ENCODE measurements at places on chromosomes 3 and 15. TPM values are rescaled to one million over a fixed set of nuclear protein-coding genes. Genes with fewer than 3 reads are reported as not detected.

DNA sequence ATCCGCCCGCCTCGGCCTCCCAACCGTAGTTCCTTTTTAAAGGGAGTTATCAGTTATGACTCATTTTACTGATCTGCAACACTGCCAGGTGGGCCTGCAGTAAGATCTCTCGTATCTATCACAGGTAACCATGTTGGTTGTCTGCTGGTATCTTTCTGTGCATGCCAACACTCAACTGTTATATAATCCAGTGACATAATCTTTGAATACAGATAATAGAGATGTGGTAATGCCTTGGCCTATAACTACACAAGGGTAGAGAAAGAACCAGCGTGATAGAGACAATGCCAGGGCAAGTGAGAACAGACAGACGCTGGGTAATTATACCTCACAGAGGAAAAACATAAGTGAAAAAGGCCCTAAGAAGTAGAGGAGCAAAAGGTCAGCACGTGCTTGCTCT lies 11.0 kb upstream of the ARPP19 start:
- no peak for DNase-seq

The SEMA3B gene
- polyA plus RNA-seq: 30.2 TPM

DNA sequence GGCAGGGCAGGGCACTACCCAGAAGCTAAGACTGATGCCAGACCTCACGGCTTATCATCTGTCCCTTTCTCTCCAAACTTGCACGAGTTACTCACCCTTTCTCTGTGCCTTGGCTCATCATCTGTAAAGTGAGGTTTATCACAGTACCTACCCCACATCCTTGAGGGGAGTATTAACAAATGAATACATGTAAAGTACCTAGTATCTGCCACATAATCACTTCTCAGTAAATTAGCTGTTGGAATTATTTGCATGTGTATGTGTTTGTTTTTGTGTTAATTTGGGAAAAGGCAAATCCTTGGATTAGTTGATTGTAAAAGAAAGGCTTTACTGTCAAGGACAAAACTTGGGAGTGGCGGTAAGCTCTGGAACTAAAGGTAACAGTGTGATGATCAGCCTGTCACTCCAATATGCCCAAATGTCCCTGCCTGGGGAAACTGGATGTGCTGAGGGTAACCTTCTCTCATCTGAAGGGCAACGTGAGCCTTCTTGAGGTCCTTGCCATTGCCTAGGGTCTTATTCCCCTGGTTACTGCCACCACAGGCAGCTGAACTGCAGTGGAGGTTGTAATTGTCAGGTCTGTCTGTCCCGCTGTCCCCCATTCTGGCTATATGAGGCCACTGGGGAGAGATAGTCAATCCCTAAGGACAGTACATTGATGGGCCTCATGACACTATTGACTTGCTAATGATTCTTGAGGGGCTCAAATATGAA lies 269.4 kb downstream of the CLSTN2 start:
- no peak for DNase-seq

The CPA3 gene
- 0.46 TPM for polyA plus RNA-seq

DNA sequence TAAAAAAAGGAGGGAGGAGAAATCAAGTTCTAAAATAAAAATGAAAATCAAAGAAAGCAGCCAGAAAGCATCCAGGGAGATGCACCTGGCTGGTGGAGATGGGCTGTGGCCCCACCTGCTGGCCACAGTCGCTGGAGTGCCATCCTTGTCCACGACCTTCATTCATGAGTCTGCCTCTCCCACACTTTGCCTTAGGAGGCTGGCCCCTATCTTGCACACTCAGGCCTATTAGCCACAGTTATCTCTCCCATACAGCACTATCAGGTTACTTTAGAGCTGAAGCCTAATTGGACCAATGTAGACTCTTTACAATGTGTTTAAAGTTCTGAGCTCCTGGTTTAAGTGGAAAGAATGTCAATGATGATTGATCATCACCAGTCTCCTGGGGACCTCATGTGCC lies 392.0 kb upstream of the RORA start:
- no peak for DNase-seq

DNA sequence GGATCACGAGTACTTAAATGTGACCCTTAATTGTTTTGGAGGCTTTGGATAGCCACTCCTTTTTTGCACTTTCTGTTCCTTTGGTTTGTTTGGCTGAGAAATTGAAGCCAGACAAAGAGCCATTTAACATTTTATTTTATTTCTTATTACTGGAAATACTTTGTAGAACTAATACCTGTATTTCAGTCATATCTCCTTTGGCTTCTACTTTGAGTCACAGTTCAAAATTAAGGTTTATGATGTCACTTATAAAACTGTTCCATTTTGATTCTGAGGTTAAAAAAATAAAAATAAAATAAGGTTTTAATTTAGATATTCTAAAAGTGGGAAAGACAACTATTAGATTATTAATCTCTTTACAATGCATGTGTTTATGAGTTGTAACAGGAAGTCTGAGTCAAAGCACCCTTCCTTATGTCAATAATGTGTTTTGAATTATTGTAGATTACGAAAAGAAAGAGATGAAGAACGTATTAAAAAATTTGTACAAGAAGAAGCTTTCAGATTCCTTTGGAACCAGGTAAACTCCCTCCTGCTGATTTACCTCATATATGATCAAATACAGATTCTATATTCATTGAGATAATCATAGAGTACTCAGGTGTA lies 16.9 kb upstream of the NXPE3 start:
- DNase-seq: no peak

- DNase-seq: no peak
Measured at GRCh38 chr3:125054062-125054448, 1.7 kb downstream of the HEG1 start.

DNA sequence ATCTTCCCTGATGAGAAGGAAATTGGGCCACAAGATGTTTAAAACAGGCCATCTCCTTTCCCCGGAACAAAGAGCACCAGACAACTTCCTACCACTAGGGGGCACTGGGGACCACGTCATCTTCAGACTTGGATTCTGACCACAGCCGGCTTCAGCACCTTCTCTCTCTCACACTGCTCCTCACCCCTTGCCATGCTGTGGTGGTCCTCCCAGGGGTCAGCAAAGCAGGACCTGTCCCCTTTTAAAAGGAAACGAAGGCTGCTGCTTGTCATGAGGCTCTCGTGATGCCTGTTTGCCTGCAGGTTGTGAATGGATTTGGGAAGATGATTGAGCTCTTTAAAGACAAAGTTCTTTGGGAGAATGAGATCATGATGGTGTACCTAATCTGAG lies 16.2 kb downstream of the RFT1 start:
- DNase-seq: peak; percentile 78

The LTF gene
- 4.9 TPM for polyA plus RNA-seq

DNA sequence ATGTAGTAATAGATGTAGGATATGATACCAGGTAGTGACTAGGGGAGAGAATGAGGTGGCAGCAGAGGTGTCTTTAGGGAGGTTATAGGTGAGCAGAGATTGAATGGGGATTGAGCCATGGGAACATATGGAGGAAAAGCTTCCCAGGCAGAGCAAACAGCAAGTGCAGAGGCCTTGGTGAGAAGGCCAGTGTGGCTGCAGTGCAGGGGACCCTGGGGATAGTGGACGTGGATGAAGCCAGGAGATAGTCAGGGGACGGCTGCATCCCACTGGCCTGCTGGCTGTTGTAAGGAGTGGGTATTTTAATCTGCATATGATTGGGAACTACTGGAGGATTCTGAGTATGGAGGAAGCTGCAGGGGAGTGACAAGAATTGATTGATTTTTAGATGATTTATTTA lies 62.7 kb upstream of the TRAK1 start:
- no peak for DNase-seq

The DUOXA2 gene
- not detected for polyA plus RNA-seq

The CD80 gene
- polyA plus RNA-seq: 2.6 TPM

GRCh38 chr3:76624164-76624563 lies 415.7 kb upstream of the ROBO2 start:
- no peak for DNase-seq

GRCh38 chr15:41494922-41495735 lies 1.5 kb downstream of the ITPKA start:
- DNase-seq: no peak

GRCh38 chr3:28124882-28125281 lies 116.5 kb upstream of the CMC1 start:
- DNase-seq: no peak

DNA sequence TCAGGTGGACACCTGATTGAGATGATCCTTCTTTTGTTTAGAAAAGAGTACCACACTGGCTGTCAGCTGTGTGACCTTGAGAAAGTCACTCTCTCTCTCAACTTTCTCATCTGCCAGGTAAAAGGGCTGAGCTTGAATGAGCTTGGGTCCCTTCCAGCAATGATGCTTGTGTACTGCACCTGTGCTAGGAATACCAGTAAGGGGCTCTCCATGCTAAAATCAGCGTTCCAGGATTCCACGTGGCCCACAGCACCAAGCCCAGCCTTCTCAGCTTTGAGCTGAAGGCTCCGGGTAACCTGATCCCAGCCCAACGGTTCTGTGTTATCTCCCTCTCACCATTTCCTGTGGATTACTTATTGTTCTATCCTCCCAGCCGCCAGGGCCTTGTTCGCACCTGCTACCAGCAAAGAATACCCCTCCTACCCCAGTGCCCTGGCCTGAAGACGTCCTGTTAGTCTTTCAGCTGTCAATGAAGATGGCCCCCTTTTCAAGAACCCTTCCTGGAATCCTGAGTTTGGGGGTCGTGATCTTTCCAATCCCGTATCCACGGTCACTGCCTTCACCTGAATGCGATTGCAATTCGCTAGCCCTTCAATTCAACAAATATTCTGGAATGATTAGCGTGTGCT lies 54.2 kb upstream of the CGNL1 start:
- no peak for DNase-seq

DNA sequence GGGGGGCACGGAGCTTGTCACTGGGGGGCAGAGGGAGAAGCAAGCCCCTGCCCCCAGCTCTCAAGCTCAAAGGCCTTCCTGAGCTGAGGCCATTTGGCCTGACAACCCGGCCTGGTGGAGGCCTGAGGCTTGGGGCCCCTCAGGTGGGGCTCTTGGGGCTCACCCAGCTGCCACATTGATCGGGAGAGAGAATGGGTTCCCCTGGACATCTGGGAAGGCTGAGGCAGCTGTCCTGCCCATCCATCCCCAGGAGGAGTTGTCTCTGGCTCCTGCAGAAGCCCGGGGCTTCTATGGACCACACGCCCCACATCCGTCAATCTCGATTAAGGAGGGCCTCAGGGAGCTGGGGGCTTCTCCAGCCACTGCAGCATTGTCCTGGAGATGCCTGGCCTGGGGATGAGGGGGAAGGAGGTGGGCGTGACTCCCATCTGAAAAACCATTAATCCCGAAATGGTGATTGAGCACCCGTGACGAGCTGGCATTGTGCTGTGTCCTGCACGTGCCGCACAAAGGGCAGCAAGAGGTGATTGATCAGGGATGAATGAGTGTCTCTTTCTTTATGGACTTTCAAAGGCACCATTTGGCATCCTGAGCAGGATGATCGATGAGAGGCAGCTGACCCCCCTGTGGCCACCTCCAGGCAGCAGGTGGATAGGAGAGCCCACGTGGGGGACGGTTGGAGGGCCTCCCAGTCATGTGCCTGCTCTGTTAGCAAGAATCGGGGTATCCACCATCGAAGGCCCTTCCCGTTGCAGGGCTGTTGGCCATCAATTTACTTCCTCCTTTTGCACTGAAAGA lies 17.2 kb upstream of the CRABP1 start:
- no peak for DNase-seq

- no peak for DNase-seq
Measured at GRCh38 chr3:169701457-169701856, 37.9 kb upstream of the MECOM start.

The HTR3E gene
- not detected for polyA plus RNA-seq

- peak; percentile 43 for DNase-seq
Measured at GRCh38 chr15:51051776-51052175, 42.9 kb downstream of the TNFAIP8L3 start.

DNA sequence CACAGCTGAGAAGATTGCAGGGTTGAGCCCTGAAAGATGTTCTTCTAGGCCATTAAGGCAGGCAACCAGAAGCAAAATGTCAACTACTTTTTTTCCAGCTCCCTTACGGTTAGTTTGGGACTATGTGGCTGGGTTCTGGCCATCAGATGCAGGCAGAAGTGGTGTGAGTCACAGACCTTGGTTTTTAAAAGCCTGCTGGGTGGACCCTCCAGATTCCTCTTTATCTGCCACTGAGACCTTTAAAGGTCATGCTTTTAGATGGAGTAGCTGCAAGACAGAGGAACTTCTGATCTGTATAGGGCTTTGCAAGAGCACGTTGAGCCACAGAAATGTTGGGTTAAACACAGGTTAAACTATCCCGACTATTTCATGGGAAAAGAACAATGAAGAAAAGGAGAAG lies 102.9 kb downstream of the CHST2 start:
- DNase-seq: no peak

GRCh38 chr3:190366133-190366532 lies 21.8 kb upstream of the CLDN16 start:
- DNase-seq: no peak

- DNase-seq: no peak
Measured at GRCh38 chr3:183524476-183524875, 31.0 kb downstream of the KLHL6 start.

GRCh38 chr3:33982269-33982798 lies 183.9 kb downstream of the PDCD6IP start:
- no peak for DNase-seq
